ENCODE measurements at places on chromosomes 2 and 18.

DNA sequence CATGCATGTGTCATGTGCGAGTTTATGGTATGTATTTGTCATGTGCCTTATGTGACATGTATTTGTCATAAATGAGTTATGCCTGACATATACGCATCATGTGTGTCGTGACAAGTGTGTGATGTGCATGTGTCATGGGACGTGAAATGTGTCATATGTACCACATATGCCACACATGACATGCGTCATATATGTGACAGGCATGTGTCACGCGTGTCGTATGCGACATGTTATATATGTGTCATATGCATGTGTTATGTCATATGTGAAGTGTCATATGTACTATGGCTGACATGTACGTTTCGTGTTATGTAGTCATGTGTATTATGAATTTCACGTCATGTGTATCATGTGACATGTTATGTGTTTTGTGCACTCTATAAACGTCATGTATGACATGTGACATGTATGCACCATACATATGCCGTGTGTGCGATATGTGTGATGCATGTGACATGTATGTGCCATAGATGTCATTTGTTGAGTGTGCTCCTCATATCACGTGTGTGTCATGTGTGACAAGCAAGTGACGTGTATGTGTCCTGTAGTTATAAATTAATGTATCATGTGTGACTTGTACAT is 2152.3 kb upstream of the PIK3C3 start:
- no peak for DNase-seq

- DNase-seq: no peak
These were observed 17.4 kb downstream of the ARL4C start for GRCh38 chr2:234479465-234479864.

DNA sequence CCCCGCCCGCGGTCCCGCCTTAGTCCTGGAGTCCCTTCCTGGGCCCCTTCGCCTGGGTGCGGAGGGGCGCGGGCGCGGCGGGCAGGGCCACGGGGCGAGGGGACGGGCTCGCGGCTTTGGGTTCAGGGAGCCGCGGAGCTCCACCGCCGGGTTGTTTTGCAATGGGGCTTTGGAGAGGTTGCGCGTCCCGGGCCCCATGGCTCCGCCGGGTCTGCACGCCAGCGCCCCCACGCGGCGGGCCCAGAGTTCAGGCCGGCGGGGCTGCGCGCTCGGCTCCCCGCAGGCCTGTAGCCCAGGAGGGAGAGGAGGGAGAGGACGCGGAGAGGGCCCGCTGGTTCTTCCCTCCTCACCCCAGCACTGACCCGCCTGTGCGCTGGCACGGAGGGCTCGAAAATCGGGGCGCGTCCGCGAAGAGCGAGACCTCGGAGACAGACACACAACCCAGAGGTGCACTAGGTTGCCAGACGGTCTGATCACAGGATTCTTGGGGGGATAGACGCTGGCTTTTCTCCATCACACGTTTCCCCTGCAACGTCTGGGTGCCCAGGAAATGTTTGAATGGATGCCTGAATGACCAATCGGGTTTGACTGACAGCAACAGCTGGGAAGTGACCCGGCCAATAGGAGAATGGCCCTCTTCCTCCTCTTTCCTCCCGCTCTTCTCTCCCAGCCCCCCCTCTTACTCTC is 4.9 kb upstream of the SIX2 start:
- peak; percentile 98 for DNase-seq

DNA sequence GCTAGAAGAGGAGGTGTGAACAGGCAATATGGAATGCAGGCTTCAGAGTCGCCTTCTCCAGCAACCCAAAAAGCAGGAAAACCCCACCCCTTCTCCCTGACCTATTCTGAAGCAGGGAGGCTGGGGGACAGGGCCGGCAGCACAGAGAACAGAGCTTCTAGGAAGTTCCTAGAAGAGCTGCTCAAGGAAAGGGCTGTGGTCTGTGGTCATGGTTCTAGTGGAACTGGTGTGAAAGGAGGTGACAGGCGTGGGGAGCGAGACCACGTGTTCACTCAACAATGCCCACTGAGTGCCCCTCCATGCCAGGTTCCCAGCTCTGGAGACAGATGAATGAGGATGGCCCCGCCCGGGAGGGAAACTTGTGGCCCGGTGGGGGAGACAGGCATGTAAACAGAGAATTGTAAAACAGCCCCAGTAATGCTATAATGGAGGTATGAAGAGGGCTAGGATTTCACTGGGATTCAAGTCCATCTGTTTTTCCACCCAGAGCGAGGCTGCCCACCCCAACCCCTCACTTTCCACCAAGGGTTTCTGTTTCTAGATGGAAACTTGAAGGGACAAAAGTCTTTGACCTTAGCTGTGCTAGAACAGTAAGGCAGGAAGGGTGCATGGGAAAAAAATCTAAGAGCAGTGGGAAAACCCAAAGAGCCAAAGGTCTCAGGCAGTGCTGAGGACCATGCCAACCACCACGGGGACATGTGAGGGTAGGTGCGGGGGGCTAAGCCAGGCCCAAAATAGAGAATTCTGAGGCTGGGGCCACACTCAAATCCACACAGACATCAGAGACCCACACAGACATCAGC is 71.8 kb downstream of the TNS1 start:
- DNase-seq: no peak

DNA sequence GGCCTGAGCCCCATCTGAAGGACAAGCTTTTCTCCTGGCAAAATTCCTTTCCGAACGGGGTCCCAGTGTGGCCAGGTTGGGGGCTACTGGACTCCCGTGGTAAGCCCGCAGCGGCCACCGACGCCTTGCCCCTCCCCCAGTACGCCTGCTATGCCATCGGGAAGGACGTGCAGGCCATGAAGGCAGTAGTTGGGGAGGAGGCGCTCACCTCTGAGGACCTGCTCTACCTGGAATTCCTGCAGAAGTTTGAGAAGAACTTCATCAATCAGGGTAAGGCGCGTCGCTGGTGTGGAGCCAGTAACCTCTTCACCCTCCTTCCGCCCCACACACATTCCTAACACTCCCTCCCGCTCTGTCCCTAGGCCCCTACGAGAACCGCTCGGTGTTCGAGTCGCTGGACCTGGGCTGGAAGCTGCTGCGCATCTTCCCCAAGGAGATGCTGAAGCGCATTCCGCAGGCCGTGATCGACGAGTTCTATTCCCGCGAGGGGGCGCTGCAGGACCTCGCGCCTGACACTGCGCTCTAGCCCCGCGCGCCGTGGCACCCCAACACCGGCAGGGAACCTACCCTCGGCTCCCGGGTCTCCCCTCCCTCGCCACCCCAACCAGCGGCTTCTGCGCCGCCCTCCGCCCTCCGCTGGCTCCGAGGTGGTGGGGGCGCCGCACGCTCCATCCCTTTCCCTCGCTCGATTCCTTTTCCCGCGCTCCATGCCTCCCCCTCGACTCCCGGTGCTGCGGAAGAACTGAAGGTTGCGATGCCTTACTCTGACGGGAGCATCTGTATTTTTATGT is 13.6 kb upstream of the ANKRD53 start:
- DNase-seq: peak; percentile 93

- no peak for DNase-seq
These were observed 67.2 kb upstream of the FRZB start for GRCh38 chr2:182933629-182934028.

- DNase-seq: no peak
These were observed 42.5 kb downstream of the LYPD6B start for GRCh38 chr2:149080971-149081370.

DNA sequence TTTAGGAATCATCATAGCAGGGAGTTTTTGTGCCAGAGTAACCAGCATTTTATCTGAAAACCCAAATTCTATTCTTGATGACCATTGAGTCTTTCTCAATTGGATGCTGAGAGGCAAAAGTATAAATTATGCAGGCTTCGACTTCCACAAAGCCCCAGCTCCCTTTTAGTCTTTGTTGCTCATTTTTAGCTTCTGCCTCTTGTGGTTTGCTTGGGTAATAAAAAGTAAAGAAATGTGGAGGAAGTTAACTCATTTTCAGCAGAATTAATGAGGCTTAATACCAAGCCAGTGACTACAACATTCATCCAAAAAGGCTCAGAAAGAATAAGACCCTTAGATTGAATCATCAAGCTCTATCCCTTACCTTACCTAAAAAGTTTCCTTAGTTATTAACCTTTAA is 18.6 kb downstream of the ERMN start:
- no peak for DNase-seq

- peak; percentile 78 for DNase-seq
These were observed 82.0 kb upstream of the SLC66A3 start for GRCh38 chr2:11073251-11073650.

- DNase-seq: peak; percentile 58
These were observed 36.9 kb downstream of the CNGA3 start for GRCh38 chr2:98383166-98383565.

- peak; percentile 79 for DNase-seq
These were observed 155.2 kb downstream of the SH3BP4 start for GRCh38 chr2:235106874-235107639.

- DNase-seq: no peak
These were observed 72.9 kb downstream of the PKP4 start for GRCh38 chr2:158529379-158530259.

DNA sequence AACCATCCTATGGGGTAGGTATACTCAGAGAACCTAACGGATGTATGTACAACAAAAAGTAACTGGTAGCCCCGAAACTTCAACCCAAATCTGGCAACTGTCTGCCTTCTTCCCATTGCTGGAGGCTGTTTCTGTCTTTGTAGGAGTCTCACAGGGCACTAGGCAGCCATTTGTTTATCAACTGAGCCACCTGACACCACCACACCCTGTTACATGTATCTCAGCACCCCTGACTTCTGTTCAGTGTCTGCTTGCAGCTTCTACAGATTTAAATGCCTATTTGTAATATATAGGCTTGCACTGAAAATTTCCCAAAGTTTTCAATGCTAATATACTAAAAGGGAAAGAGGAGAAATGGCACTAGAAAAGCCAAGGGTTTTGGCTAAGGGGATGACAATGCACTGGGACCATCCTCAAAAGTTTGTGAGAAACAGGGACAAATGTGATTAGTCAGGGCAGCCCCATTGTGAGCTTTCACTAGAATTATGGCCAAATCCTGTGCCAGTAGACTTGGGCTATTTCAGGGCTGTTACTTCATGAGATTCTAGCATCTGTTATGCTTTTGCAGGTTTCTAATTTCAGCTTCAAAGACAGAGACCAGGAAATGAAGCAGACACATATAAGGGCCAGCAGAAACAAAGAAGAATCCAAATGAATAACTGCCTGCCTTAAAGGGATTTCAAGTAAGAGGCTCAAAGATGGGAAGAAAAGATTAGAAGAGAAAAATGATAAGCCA is 103.3 kb downstream of the MYO5B start:
- DNase-seq: no peak

DNA sequence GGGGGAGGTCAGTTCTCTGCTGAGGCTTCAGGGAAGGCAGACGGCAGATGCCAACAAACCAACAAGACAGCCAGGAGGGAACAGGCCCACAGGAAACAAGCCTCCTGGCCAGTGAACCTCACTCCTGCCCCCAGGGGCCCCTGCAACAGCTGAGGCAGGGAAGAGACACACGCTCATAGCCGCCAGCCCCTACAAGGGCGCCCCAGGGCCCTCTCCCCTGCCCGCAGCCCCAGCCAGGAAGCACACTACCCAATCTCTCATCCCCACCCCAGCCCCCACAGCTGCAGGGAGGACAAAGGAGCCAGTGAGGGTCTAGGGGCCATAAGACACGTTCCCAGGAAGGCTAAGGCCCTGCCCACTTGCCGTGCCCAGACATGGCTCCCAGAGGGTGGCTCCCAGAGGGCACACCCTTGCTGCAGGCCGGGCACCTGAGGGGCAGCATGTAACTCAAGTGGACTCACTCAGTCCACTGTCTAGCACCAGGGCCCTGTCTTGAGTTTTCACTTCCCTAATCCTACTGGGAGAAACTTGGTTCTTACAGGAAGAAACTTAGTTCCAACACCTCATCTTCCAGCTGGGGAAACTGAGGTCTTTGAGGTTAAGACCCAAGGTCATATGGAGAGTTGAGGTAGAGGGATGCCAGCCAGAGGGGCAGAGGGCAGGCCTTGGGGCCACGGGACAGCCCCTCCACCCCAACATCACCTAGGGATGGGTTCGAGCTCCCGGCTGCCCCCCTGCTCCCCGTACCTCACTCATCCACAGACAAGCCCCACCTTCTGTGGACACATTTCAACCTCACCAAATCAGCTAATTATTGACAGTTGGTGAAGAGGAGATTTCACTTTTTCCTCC is 37.3 kb downstream of the EMX1 start:
- DNase-seq: no peak

DNA sequence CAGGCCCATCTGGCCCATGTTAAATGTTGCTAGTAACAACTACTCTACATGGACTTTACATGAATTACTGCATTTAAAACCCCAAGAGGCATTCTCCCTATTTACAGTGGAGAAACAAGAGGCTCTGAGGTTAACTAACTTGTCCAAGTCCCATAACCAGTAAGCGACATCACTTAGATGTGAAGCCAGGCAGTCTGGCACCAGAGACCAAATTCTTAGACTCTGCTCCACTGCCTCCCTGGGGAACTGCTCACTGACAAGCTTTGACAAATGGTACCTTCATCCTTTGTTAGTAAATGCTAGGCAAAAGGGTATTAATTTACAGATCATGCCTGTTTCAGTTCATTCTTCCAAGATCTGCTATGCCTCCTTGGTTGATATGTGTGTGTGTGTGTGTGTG is 124.8 kb downstream of the AFF3 start:
- DNase-seq: no peak

- no peak for DNase-seq
These were observed 62.3 kb upstream of the NABP1 start for GRCh38 chr2:191615596-191615995.

DNA sequence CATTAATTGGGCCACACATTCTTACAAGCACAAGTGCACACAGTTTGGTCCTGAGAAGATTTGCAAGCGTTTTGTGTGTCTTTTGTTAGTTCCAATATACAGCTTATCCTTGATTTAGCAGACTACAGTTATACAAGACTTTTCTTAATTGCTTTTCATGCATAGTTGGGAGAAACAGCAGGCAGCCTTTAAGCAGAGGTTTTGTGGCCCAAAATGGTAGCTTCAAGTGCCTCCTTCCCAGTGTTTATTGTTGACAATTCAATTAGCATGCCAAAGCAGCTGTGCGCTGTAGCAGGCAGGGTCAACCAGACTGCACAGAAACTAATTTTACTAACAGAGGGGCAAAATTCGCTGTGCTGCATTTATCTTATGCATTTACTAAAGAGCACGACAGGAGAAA is 47.5 kb downstream of the FRZB start:
- DNase-seq: peak; percentile 7

- no peak for DNase-seq
These were observed 31.6 kb upstream of the CDK5R2 start for GRCh38 chr2:218927876-218928275.

DNA sequence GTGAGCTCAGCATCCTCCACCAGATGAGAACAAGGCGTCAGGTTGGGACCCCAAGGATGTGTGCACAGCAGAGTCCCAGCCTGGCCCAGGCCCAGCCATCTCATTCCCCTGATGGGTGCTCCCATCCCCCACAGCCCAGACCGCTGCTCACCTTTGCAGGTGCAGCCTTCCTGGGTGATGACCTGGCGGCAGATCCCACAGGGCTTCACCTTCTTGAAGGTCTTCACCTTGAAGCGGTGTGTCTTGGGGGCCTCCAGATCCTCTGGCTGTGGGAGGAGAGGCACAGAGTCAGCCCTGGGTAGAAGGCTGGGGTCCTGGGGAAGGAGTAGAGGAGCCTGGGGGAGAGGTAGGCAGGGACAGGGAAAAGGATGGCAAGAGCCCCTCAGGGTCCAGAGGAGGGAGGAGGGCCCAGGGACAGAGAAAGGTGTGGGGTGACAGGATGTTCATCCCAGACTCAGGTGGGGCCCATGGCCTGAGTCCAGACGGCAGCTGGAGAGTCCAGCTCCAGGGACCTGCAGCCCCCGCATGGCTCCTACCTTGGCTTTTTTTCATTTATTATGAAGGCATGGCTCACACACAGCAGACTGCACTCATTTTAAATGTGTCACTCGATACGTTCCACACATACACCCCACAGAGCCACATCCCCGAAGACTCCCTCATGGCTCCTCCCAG is 11.9 kb downstream of the TNS1 start:
- no peak for DNase-seq
